ENCODE measurements at places on chromosomes 6 and 20. TPM values are rescaled to one million over a fixed set of nuclear protein-coding genes. Genes with fewer than 3 reads are reported as not detected.

Gene NOTCH4
- total RNA-seq = 22.5 TPM

Gene EDN1
- total RNA-seq = 2.7 TPM

Gene SYNGAP1
- total RNA-seq = 6.2 TPM

Gene PPP1R16B
- total RNA-seq = 9.4 TPM

Gene KHDRBS2
- not detected for total RNA-seq

Gene CST3
- total RNA-seq = 887 TPM

Gene KIFC1
- 0.74 TPM for total RNA-seq

Gene PAK5
- total RNA-seq = not detected

Gene FOXF2
- total RNA-seq = not detected

Gene BPIFB4
- total RNA-seq = not detected

Gene TGM2
- total RNA-seq = 473 TPM

Gene MEP1A
- total RNA-seq = not detected

Gene ZGPAT
- 16.2 TPM for total RNA-seq

Gene NKX2-4
- not detected for total RNA-seq

Gene IL17F
- not detected for total RNA-seq

Gene MAFB
- 12.9 TPM for total RNA-seq

Gene GMNN
- 8.3 TPM for total RNA-seq

Gene VSTM2L
- total RNA-seq = 10.3 TPM

Gene AMD1
- total RNA-seq = 89.3 TPM

Gene ZSCAN23
- total RNA-seq = 1.2 TPM

Gene SPDEF
- not detected for total RNA-seq

Gene DBNDD2
- 339 TPM for total RNA-seq

Gene SLC35F1
- 6.7 TPM for total RNA-seq

Gene IMPG1
- not detected for total RNA-seq

Gene GMPR
- 112 TPM for total RNA-seq

Gene PIM1
- 35.0 TPM for total RNA-seq

Gene RUNX2
- 0.79 TPM for total RNA-seq

Gene ARFGEF3
- 2.3 TPM for total RNA-seq

Gene DCDC2
- not detected for total RNA-seq

Gene ADGB
- not detected for total RNA-seq

Gene EGFL8
- 7.7 TPM for total RNA-seq

Gene KHDC1L
- total RNA-seq = not detected

Gene ZNF133
- 6.3 TPM for total RNA-seq

Gene GRIK2
- total RNA-seq = 2.3 TPM

Gene MPIG6B
- 0.52 TPM for total RNA-seq

Gene DOP1A
- 17.7 TPM for total RNA-seq

All from left ventricle myocardium superior (tissue), 1 donor.